ENCODE measurements at places on chromosomes 7 and 10. TPM values are rescaled to one million over a fixed set of nuclear protein-coding genes. Genes with fewer than 3 reads are reported as not detected.

Gene SPDYE2B
- total RNA-seq, result not detected

Gene MET
- 72.6 TPM for total RNA-seq

Gene ASB10
- total RNA-seq, result not detected

Gene FZD8
- total RNA-seq, result 3.4 TPM

Gene FAS
- not detected for total RNA-seq

Gene CCL26
- not detected for total RNA-seq

Gene TFR2
- 9.7 TPM for total RNA-seq

Gene CEP41
- total RNA-seq, result 14.3 TPM

Gene NODAL
- 1.3 TPM for total RNA-seq

Gene SCIN
- total RNA-seq, result 0.39 TPM

Gene PON1
- not detected for total RNA-seq

Gene SYT15
- 0.60 TPM for total RNA-seq

Gene GFRA1
- total RNA-seq, result not detected

Gene OR6V1
- total RNA-seq, result not detected

Gene CYP3A7
- not detected for total RNA-seq

Gene A1CF
- total RNA-seq, result 36.0 TPM

Gene SPDYE16
- total RNA-seq, result 0.34 TPM

Gene PLAU
- 1.8 TPM for total RNA-seq

Gene THAP5
- 18.3 TPM for total RNA-seq

Gene SORBS1
- total RNA-seq, result 44.1 TPM

Gene DGKI
- total RNA-seq, result 0.84 TPM

Gene HK1
- total RNA-seq, result 27.2 TPM

Gene PNLIPRP2
- 1.00 TPM for total RNA-seq

Gene ELOVL3
- 1.4 TPM for total RNA-seq

Gene OR2A7
- total RNA-seq, result 2.0 TPM

Gene EVX1
- total RNA-seq, result not detected

Gene UCN3
- not detected for total RNA-seq

Gene NME8
- total RNA-seq, result not detected

Gene RASA4B
- 3.2 TPM for total RNA-seq

Gene LLCFC1
- total RNA-seq, result not detected

Gene SLC37A3
- total RNA-seq, result 40.6 TPM

Gene AKR1C2
- 28.8 TPM for total RNA-seq

Gene ERVW-1
- 0.51 TPM for total RNA-seq

Gene CCDC3
- 1.9 TPM for total RNA-seq

Gene JAZF1
- total RNA-seq, result 0.95 TPM

Gene ASZ1
- not detected for total RNA-seq

Gene KLF14
- total RNA-seq, result not detected

Gene TSPAN15
- 86.5 TPM for total RNA-seq

Gene GJD4
- not detected for total RNA-seq

Gene SPDYE9
- not detected for total RNA-seq

Gene KCND2
- total RNA-seq, result not detected

Data from Caco-2 (cell line).